ENCODE measurements at places on chromosomes 2 and 18. TPM values are rescaled to one million over a fixed set of nuclear protein-coding genes. Genes with fewer than 3 reads are reported as not detected.

Gene WNT10A
- 0.72 TPM for total RNA-seq

Gene GALNT5
- 10.6 TPM for total RNA-seq

Gene RAB12
- total RNA-seq: 61.8 TPM

Gene DCDC2C
- not detected for total RNA-seq

Gene SCYGR4
- not detected for total RNA-seq

Gene ACMSD
- total RNA-seq: not detected

Gene SERPINB11
- not detected for total RNA-seq

Gene CAPN13
- not detected for total RNA-seq

Gene CYRIA
- total RNA-seq: 0.12 TPM

Gene ATP6V1C2
- total RNA-seq: 0.12 TPM

Gene TMEM200C
- total RNA-seq: not detected

GRCh38 chr2:147214914-147215313 is 629.9 kb upstream of the ACVR2A start:
- DNase-seq: no peak

- DNase-seq: peak; percentile 36
Observed at GRCh38 chr2:95346738-95347671, 49.9 kb downstream of the KCNIP3 start.

DNA sequence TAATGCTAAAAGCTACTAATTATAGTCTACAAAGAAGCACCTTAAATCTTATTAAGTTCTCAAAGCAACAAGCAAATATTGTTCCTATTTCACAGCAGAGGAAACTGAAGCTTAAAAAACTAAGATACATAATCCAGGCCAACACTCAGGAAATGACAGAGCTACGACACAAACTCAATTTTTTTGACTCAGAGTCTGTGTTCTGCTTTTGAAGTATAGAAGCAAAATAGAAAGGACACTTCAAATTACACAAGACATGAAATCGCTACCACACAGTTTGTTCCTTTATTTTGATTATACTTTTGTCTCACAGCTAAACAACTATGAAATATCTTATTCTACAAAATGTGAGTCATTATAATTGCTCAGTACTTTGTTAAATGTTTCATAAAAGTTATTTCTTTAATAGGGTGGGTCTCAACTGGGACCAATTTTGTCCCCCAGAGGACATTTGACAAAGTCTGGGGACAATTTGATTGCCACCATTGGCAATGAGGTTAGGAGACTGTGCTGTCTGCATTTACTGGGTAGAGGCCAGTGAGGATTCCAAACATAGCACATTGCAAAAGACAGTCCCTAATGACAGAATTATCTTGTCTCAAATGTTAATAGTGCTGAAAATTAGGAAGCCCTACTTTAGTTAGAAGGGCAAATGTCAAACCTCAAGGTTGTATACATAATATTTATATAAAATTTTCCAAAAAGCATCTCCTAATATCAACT is 101.5 kb upstream of the GRB14 start:
- DNase-seq: no peak

- DNase-seq: no peak
Observed at GRCh38 chr2:127415593-127416505, 2.4 kb upstream of the PROC start.

GRCh38 chr2:230713331-230714135 is 891 bp downstream of the CAB39 start:
- DNase-seq: peak; percentile 37

DNA sequence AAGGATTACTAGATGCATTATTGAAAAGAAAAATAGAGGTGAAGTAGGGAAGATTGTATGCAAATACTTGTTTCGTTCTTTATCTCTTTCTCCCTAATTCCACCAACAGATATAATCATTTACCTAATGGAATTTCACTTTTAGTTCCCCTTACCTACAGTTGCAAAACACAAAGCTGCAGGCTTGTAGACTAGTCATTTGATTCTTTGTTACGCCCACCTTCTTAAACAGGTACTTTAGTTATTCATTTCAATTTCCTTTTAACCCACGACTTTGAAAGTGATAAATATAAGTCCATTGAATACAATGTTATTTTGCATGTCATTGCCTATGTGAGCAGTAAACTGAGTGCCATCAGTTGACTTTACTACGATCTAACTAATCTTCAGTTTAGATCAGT is 3.9 kb upstream of the HRH4 start:
- no peak for DNase-seq

GRCh38 chr18:79528846-79529245 is 133.1 kb downstream of the NFATC1 start:
- peak; percentile 28 for DNase-seq

- peak; percentile 59 for DNase-seq
Observed at GRCh38 chr18:63869851-63870250, 17.7 kb upstream of the SERPINB2 start.

GRCh38 chr18:46010676-46011075 is 43.5 kb upstream of the EPG5 start:
- DNase-seq: no peak

DNA sequence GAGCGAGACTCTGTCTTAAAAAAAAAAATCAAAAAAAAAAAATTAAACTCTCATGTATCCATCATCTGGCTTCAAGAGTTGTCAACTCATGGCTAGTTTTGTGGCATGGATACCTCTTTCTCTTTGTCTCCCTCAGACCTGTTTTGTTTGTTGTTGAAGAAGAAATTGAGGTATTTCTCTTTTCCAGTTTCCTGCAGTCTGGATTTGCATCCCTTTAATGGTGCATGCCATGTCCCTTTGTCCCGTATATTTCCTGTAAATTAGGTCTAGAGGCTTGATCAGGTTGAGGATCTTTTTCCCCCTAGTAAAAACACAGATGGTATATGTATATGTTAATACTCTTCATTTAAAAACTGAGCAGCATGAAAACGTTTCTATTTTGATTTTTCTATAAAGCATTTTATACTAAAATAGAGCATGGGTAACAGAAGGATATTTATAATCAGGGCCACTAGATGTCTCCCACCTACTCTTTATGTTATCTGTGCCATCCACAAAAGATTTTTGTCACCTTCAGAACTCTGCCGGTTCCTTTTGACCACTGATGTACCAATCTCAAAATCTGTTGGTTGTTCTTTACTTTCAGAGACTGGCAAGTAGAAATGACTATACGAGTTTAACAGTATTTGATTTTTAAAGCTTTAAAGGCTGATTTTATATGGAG is 80.1 kb downstream of the GALNT1 start:
- no peak for DNase-seq

DNA sequence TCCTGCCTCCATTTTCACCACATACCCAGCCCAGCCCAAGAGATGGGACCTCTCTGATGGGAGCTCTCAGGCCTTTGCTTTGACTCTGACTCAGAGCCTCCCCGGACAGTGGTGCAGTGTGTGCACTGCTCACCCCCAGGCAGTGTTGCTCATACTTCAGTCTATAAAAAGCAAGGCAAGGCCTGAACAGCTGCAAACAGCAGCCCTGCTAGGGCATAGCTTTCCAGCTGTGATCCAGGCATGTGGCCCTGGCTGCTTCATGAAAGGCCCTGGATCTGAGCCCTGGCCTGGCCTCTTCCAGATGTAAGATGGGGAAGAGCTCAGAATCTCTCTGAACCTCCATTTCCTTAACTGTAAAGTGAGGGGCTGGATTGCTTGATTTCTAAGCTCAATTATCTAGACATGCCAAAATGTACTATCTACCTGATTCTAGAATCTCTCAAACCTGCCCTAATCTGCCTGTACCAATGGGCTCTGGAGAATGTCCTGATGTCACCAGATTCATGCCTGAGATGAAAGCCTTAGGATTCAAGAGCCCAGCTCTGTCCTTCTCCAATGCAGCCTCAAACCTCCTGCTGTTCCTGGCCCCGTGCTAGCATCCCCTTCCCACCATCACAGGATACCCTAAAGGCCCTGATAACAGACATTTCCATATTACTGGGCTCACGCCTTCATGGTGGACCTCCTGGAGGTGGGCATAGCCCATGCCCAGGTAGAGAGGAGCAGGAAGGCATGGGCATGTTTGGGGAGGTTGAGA is 206.9 kb downstream of the ARL4C start:
- peak; percentile 99 for DNase-seq

GRCh38 chr2:47323822-47324171 is 79.2 kb upstream of the MSH2 start:
- no peak for DNase-seq

- DNase-seq: peak; percentile 20
Observed at GRCh38 chr2:179991344-179991743, 15.8 kb downstream of the CWC22 start.

GRCh38 chr18:62577765-62578164 is 54.9 kb downstream of the ZCCHC2 start:
- no peak for DNase-seq

DNA sequence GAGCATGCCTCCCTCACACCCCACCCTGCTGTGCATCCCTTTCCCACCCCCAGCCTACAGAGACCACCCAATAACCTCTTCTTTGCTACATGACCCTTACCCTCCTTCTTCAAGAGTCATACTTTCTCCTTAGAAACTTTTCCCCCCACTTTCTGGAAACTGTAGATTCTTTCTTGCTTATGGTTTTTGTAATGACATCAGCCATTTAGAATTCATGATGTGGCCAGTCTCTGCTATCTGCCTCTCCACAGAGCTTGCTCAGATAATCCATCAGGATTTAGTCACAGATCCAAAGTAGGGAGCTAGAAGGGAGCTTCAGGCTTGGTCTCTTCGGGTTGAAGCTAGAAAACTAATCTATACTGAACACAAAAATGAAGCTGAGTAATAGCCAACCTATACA is 36.5 kb downstream of the GALM start:
- peak; percentile 72 for DNase-seq

All from RPMI7951 (cell line).